ENCODE measurements at places on chromosomes 12 and 14.
A peak's percentile ranks its signal among the peaks of the same experiment; 100 is the strongest.

- DNase-seq: no peak
Observed at GRCh38 chr12:83106873-83107272, 420.2 kb downstream of the TMTC2 start.

DNA sequence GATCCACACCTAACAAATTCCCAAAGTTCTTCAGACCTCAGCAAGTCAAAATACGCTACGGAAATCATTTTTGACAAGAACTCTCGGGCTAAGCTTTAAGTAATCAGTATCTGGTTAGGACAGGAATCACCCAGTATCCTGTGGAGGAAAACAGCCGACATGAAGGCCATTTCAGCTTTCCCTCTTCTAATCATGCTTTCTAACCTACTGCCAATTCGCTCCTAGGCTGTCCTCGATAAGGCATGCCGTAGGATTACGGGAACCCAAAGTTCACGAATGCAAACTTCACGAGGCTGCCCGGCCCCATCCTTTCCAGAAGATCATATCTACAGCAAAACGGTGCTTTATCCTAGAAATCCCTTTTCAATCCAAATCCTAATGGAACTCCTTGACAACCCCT, 81.8 kb upstream of the PTPRB start:
- DNase-seq: no peak

GRCh38 chr12:96701856-96702255, 205.2 kb upstream of the NEDD1 start:
- no peak for DNase-seq

GRCh38 chr14:105224845-105225570, 23.3 kb upstream of the BTBD6 start:
- no peak for DNase-seq

DNA sequence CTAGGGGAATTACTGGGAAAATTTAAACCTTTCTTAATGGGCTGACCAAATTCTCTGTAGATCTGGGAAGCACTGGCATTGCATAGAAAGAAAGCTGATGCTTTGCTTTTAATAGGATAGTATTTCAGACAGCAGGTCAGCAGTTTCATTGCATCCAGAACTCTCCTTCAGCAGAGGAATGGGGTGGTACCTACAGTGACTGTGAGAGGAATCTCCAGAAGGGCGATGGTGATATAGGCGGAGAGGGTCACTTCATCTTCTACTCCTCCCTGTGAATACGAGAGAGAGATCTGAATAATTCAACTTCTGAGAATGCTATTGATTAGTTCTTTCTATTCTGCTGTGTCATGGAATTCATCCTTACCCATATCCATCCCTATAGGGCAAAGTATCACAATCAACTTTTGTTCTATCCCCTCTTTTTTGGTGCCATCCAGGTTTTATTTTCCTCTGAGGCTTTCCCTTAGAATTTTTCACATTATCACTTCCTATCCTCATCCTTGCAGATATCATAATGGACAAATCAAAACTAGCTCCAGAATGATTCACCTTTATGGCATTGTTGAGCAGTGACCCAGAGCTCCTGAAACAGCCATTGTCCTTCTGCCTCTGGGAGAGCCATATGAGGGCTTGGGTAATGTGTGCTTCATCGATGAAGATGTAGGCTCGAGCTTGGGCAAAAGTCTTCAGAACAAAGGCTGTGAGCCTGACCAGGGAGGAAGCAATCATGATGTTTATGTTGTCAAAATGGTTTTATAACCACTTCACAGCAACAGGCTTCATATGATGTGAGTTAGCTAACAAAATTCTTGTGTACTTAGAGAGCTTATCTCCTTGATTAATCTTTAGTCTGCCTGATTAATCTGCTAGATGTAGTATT, 38.3 kb downstream of the A2M start:
- no peak for DNase-seq

GRCh38 chr12:62637679-62638078, 171.1 kb downstream of the MON2 start:
- DNase-seq: no peak

- DNase-seq: no peak
Observed at GRCh38 chr12:128644664-128645296, 179.0 kb downstream of the SLC15A4 start.

DNA sequence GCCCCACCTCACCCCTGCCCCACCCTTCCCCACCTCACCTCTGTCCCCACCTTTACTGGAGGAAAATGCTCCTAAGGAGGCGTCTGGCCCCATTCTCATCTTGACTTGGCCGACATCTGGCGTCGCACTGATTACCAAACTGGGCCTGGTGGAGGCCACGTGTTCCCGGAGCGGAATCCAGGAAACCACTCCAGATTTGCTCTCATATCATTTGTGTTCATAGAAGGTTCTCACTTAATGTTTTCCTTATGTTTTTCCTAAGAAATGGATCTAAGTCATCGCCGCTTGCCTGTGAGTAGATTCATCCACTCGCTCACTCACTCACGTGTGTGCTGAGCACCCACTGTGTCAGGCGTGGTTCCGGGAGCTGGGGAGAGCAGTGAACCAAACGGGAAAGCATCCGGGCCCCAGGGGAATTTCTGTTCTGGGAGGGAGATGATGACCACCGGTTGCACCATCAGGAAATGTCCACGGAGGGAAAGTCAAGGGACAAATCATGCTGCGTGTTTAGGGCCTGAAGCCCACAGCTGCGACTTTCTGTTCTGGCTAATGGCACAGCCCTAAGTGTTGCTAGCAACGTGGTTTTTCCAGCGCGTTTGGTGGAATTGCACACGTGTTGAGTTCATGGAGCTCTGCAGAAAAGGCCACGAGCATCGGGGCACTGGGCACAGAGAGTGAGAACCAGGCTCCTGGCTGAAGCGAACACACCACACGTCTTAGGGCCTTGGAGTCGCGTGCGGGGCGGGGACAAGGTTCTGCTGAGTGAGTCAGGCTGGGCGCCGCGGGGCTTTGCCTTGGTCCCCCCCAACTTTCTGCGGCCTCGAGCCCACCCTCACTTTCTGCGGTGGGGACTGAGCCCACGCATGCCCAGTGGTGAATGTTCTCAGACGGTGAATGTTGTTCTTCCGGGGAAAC, 57.7 kb downstream of the ADGRD1 start:
- DNase-seq: no peak

DNA sequence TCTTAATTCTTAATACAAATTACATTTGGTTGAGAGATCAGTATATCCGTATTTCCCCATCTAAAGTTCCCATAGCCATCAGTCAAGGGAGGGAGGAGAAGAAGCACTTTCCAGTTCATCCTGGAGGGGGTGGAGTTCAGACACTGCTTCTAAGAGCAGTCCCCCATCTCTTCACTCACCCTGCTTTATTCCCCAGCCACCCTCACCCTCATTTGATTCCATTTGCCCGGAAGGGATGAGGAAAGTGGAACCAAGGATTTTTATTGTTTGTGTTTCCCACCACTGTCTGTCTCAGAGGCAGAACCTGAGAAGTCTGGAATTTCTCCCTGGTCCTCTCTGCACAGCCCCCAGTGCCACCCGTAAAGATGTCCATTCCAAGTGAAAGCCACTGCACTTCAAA, 134.2 kb upstream of the HIF1A start:
- DNase-seq: no peak

DNA sequence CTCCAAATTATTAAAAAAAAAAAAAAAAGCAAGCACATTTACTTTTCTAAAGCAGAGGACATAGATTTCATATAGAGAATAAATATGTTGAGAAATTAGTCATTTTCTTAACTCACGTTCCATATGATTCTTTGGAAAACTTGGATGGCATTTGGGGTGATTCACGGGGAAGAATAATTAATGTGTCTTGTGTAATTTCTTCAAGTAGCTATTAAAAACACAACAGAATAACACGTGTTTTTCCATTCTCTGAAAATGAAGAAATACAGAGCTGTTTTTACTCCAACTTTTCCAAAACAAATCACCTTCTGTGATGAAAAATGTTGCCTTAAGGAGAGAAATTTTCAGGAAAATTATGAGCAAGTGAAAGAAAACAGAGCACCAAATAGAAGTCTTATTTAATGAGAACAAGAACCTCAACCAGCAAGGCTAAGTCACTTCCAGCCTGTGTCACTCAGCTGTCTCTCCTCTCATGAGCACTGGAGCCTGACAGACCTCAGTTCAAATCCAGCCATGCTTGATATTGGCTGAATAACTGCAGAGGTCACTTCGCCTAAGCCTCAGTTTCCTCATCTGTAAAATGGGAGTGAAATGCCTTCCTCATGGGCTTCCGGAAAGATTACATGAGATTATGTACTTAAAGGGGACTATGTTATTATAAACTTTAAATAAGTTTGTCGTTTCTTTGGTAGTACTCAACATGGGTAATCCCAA, 42.8 kb upstream of the NUAK1 start:
- DNase-seq: no peak

DNA sequence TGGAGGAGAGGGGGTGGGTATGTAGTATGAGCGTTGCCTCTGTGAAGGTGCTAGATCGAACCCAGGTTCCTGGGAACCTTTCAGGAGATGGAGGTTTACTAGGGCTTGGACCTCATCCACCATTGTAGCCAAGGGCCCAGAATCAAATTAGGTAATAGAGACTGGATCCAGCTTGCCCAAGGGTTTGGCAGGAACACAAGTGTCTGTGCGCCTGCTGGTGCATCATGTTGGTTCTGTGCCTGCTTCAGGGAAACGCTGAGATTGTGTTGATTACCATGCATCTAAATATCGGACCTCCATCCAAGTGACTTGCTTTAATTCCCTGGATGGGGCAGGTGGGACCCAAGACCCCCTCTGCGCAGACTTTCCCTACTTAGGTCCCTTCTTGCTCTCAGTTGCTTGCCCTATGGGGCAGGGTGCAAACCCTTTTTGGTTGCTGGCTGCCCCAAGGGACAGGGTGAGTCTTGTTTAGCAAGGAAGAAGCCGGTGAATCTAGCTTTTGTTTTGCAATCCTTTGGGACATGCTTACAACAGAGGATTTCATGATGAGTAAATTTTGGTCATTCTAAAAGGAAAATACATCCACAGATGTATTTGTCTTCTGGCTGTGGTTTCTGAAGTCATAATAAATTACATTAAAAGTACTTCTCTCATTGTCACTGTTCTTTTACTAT, 189.8 kb upstream of the PRICKLE1 start:
- no peak for DNase-seq

- DNase-seq: no peak
Observed at GRCh38 chr12:77742631-77743030, 88.1 kb upstream of the NAV3 start.

GRCh38 chr12:63668028-63668799, at the start of gene DPY19L2:
DPY19L2 (minus strand) TSS chr12:63668493; CDS start chr12:63668393, 100 bp downstream.
- DNase-seq: peak; percentile 21

All from globus pallidus (tissue), 1 donor.